ENCODE measurements at places on chromosomes 13 and 19. TPM values are rescaled to one million over a fixed set of nuclear protein-coding genes. Genes with fewer than 3 reads are reported as not detected.

DENND1C gene
- 0.23 TPM for total RNA-seq

KLK6 gene
- total RNA-seq: 0.17 TPM

CD37 gene
- total RNA-seq: not detected

USP12 gene
- 21.0 TPM for total RNA-seq

CYP4F3 gene
- total RNA-seq: 2.3 TPM

FCER2 gene
- total RNA-seq: not detected

TSKS gene
- not detected for total RNA-seq

NLRP11 gene
- 0.05 TPM for total RNA-seq

FGF22 gene
- 1.2 TPM for total RNA-seq

HSPB6 gene
- 0.27 TPM for total RNA-seq

SOX1 gene
- not detected for total RNA-seq

TRIP10 gene
- total RNA-seq: 68.6 TPM

ZNF99 gene
- total RNA-seq: not detected

MATK gene
- 1.9 TPM for total RNA-seq

PNMA8B gene
- total RNA-seq: not detected

NAPSA gene
- 1.3 TPM for total RNA-seq

SLC5A5 gene
- 0.08 TPM for total RNA-seq

C19orf73 gene
- 1.9 TPM for total RNA-seq

ZNF793 gene
- total RNA-seq: 0.05 TPM

CLEC17A gene
- 0.09 TPM for total RNA-seq

CYP2A7 gene
- not detected for total RNA-seq

ZFP30 gene
- total RNA-seq: 8.4 TPM

FOSB gene
- 19.0 TPM for total RNA-seq

LRRC63 gene
- not detected for total RNA-seq

C19orf18 gene
- not detected for total RNA-seq

AXL gene
- total RNA-seq: 146 TPM

KCNC3 gene
- total RNA-seq: 1.3 TPM

GPR4 gene
- total RNA-seq: 0.12 TPM

PRR19 gene
- total RNA-seq: 4.7 TPM

GSX1 gene
- total RNA-seq: not detected

ZNF260 gene
- total RNA-seq: 6.1 TPM

GDF15 gene
- total RNA-seq: 63.2 TPM

DAPK3 gene
- 48.6 TPM for total RNA-seq

ZNF729 gene
- total RNA-seq: not detected

BEST2 gene
- not detected for total RNA-seq

PNMA8A gene
- 11.5 TPM for total RNA-seq

FPR1 gene
- total RNA-seq: 0.31 TPM

CYP4F11 gene
- 5.5 TPM for total RNA-seq

RNF17 gene
- not detected for total RNA-seq

MED29 gene
- 66.8 TPM for total RNA-seq

CDK8 gene
- 13.1 TPM for total RNA-seq

CTXN1 gene
- total RNA-seq: 22.8 TPM

DNAJC15 gene
- total RNA-seq: 0.02 TPM
